Left colon (tissue), 2 donors: ENCODE measurements at places on chromosomes 12 and 14.

GRCh38 chr14:62206456-62206855, 444.2 kb downstream of the SNAPC1 start:
- DNase-seq, result no peak

GRCh38 chr14:84217066-84217465, 1312.9 kb upstream of the FLRT2 start:
- no peak for DNase-seq

- no peak for DNase-seq
These were observed 493.8 kb downstream of the NPAS3 start for GRCh38 chr14:33432407-33433023.

DNA sequence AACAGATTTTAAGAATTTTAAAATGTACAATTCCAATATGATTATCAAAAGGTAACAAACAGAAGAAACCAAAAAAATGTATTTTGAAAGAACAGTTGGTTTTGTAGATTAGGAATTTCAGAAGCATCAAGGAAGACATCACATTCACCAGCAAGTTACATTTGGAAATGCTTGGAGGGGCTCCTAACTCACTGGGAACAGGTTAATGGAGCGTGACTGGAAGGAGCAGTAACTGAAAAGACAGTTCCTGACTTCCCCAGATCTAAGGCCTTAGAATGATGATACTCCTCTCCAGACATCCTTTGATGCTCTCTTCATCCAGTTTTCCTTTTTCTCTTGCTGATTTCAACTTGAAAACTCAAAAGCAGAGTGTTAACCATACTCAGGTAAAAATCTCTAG, 220.0 kb upstream of the EGLN3 start:
- no peak for DNase-seq

DNA sequence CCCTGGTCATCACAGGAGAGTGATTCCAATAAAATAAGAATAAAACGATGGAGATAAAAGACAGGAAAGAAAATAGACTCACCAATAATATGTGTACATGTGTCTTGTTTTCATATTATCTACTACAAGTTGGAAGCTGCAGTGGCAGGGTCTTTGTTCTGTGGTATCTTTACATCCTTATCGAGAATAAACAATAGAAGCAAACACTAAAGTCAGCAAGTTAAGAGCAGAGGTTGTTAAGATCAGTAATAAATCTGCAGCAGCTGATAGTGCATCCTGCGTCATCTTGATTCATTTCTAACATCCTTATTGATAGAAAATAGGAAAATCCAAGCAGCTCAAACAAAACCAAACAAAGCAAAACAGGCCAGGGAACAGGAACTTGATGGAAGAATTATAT, 107.4 kb downstream of the RPS29 start:
- no peak for DNase-seq

GRCh38 chr12:14650789-14651188, 45.6 kb downstream of the GUCY2C start:
- DNase-seq, result no peak

GRCh38 chr12:51362747-51363342, 16.4 kb upstream of the CELA1 start:
- no peak for DNase-seq

DNA sequence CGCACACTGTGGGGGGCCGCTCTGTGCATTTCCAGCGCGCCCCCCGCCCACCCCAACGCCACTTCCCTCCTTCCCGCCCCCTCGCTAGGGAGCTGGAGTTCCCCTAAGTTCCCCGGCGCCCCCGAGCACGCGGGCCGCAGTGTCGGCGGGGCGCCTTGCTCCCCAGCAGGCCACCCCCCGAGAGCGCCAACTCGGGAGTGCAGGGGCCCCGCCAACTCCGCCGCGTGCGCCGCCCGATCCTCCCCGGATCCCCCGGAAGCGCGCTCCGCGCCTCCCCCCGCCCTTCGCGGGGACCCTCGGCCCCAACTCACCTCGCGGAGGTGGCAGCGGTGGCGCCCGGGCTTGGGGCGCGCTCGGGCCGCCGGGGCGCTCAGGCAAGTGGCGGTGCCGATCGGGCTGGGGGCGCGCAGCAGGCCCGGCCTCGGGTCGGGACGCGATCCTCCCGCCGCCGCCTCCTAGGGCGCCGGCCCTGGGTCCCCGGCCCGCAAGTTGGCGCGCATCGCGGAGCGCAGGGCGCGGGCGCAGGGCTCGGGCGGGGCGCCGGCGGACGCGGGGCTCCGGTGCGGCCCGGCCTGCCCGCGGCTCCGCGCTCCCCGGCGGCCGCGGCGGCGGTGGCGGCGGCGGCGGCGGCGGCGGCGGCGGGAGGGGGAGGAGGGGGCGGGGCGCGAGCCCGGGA, at the start of gene NCOR2:
NCOR2 (minus strand) TSS at position 616 of the 676 bp plus-strand sequence. CDS start 72,361 bp downstream, outside the sequence.
- no peak for DNase-seq

GRCh38 chr12:11654802-11655201, 5.3 kb downstream of the ETV6 start:
- no peak for DNase-seq

GRCh38 chr12:110475426-110475825, 6.8 kb downstream of the FAM216A start:
- no peak for DNase-seq

DNA sequence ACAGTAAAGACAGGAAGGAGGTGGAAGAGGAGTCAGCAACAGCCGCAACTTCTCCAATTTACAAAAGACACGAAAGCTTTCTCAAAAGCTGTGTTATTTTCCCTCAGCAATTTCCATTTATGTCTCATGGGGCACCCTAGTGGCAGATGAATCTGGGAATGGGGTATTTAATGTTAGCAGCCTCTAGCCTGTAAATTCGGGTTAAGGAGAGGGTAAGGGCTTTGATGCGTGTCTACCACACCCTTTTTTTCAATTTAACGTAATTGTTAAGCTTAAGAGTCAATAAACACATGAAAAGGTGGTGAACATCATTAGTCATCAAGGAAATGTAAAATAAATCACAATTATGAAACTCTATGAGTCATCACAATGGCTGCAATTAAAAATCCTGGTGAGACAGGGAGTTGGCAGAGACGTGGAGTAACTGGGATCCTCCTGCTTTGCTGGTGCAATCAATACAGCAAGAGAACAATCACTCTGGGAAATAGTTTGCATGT, 986.4 kb downstream of the AACS start:
- DNase-seq, result no peak

- DNase-seq, result no peak
These were observed 579.1 kb downstream of the SLC16A7 start for GRCh38 chr12:60174941-60175340.

DNA sequence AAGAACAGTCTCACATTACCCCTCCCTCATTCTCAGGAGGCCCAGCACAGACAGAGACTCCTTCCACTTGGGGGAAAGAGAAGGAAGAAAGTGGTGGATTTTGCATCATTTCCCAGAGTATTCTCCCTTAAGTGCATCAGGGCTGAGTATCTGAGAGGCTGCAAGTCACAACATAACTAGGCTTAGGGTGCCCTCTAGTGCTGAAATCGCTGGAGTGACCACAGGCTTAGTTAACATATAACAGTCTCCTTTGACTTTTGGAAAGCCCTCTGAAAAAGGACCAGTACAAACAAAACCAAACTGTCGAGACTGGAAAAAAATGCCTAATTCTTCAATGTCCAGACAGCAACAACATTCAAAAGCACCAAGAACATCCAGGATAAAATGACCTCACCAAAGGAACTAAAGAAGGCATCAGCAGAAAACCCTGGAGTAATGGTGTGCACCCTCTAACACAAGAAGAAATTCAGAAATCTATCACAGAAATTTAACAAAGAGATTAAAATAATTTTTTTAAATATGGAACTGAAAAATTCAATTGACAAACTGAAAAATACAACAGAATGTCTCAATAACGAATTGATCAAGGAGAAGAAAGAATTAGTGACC, 412.3 kb downstream of the RPS29 start:
- no peak for DNase-seq

- no peak for DNase-seq
These were observed 8.2 kb upstream of the FOXG1 start for GRCh38 chr14:28758253-28758884.

GRCh38 chr12:92398565-92399309, 253.1 kb upstream of the BTG1 start:
- DNase-seq, result no peak

- DNase-seq, result no peak
These were observed 67.7 kb downstream of the EPS8 start for GRCh38 chr12:15721316-15722115.

- DNase-seq, result no peak
These were observed 13.6 kb downstream of the CACNA2D4 start for GRCh38 chr12:1904875-1905274.

DNA sequence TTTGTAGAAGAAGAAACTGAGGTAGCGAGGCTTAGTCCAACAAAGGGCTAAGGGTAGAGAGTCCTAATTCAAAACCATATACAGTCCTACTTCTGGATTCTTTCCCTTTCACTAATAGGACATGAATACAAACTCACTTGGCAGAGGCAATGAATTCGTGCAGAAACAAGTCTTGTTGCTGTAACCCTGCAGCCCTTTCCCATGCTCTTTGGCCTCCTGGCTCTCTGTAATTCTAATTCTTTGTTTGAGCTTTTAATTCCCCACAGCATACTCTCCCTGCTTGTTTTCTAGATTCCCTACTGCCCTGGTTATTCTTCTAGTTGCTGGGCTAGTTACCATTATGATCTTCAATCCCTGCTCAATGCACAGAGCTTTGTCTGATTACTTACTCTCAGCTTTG, 381.4 kb downstream of the ETNK1 start:
- no peak for DNase-seq

DNA sequence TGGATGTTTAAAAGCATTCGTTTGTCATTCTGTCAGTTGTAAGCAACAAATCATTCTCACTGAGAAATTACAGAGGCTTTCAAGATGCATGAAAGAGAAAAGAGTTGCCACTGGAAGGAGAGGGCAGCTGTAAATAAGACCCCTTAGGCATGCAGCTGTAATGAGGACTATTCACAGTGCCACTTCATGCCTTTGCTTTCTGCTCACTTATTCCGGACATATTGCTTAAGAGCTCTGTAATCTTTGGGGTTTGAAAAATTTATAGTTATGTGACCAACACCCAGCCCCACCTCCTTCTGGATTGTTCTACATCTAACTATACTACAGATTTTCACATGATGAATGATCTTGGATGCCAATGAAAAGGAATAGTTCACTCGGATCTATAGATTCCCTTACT, 194.8 kb upstream of the DCN start:
- no peak for DNase-seq

- DNase-seq, result no peak
These were observed 73.4 kb downstream of the CLIP1 start for GRCh38 chr12:122349078-122349477.
